Peyer's patch (tissue), 4 donors: ENCODE measurements at places on chromosomes 1 and 21. TPM values are rescaled to one million over a fixed set of nuclear protein-coding genes. Genes with fewer than 3 reads are reported as not detected.

Gene OVAAL
- not detected for total RNA-seq

Gene C1QC
- 37.2 TPM for total RNA-seq

Gene GJB3
- total RNA-seq, result 1.5 TPM

Gene OPTC
- total RNA-seq, result not detected

Gene SYCP1
- total RNA-seq, result not detected

Gene JAM2
- 6.8 TPM for total RNA-seq

DNA sequence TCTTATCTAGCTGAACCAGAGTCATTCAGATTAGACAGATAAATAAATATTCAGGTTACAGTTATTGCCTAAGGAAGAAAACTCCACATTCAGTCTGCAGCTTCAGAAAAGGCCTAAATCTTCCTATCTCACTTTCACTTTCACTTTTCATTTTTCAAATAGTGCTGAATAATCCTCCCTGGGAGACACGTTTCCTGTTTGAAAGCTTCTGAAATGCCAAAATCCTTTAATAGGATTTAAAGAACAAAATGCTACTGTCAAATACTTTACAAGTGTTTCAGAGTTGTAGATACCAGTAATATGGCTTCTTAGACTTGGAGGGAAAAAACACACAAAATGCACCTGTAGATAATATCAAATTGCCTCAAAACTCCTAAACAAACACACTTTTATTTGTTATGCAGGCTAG, 3.9 kb downstream of the PSMB2 start:
- no peak for DNase-seq

DNA sequence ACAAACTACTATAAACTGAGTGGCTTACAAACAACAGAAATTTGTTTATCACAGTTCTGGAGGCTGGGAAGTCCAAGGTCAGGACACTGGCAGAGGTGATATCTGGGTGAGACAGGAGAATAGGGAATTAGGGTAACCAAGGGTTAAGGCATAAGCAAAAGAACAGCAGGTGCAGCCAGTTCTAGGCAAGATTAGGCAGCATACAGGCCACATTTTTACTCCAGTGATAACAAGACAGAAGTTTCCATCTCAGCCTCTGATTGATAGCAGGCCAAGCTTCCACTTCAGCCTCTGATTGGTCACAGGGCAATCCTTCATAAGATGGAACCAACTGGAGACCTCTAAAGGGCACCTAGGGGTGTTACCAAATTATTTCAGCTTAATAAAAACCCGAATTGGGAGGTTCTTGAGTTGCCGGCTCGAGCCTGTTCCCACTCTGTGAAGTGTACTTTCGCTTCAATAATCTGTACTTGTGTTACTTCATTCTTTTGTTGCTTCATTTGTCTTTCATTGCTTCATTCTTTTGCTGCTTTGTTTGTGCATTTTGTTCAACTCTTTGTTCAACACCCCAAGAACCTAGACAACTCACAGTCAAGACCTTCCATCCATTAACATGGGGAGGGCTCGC, 185.6 kb downstream of the TOMM20 start:
- no peak for DNase-seq

- no peak for DNase-seq
Measured at GRCh38 chr1:226975259-226976250, 35.5 kb downstream of the COQ8A start.

DNA sequence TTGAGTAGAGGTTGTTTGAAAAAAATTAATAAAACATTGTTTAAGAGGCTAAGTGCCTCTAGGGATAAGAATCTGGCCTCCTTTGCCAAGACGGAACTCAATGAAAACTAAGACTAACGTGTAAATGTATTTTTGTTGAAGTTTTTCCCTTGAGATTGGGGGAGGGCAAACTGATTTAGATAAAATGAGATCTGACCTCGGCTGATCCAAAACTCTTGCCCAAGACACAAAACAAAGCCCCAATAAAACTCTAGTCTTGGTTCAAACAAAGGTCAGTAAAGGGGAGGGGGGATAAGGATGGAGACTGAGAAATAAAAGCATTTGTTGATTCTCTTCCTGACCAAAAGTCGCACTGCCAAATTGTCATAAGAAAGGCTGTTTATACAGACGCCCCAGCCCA, 134.8 kb upstream of the DPT start:
- no peak for DNase-seq

- DNase-seq, result no peak
Measured at GRCh38 chr1:163440090-163440489, 118.3 kb downstream of the NUF2 start.

- no peak for DNase-seq
Measured at GRCh38 chr1:235642943-235643371, 6.6 kb downstream of the GNG4 start.

GRCh38 chr1:8879464-8879921, 1.0 kb upstream of the ENO1 start:
- no peak for DNase-seq

DNA sequence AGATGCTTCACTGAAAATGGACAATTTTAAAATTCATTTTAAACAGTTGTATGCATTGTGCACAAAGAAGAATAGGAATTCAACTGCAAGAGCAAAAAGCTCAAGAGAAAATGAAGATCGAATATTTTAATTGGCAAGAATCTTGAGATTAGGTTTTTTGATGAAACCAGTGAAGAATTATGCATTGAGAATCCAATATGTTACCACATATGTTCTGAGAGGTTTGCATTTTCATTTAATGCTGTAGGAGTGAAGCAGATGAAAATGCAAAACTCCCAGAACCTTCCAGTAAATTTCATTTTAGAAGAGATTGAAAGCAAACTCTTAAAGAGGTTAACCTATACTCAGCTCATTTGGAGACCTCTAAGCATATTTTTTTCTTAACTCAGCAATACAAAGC, 298.0 kb downstream of the OLFM3 start:
- DNase-seq, result no peak

DNA sequence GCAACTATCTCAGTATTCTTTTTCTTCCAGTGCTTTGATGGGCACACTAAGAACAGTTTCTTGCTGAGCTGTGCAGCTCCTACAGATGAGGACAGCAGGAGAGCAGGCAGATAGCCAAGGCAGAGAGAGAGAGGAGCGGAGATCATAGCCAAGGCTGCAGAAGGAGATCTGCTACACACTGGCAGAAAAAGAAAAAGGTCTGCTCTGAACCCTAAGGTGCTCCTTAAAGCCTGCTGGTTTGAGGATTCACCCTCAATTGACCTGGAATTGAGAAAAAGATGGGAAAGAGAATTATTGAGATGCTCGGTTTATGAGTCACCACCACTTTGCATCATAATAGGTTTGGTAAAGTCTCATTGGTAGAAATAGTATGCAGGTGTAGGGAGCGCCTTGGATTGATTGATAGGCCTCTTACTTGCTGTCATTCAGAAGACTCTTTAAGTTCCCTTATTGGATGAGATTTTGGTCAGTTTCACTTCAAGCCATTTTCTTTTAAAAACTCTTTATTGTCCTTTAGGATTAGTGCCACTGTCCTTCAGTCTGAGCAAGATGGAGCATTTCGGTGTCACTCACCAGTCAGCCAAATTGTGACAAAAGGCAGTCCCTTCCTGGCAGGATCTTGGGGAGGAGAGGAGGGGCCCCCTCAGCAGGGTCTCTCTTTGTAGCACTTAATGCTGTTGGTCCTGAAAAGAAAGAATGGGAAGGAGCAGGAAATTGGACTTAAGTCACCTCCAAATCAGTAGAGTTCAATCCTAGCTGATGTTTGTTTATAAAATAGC, 685.0 kb downstream of the ADGRL2 start:
- no peak for DNase-seq
